ENCODE measurements at places on chromosomes 12 and 14. TPM values are rescaled to one million over a fixed set of nuclear protein-coding genes. Genes with fewer than 3 reads are reported as not detected.

NKX2-1 gene
- not detected for total RNA-seq

FGF23 gene
- total RNA-seq = not detected

STXBP6 gene
- not detected for total RNA-seq

TSPAN11 gene
- total RNA-seq = not detected

SDR9C7 gene
- total RNA-seq = not detected

KCNK10 gene
- total RNA-seq = not detected

GNG2 gene
- total RNA-seq = 106 TPM

MAP3K9 gene
- total RNA-seq = 5.9 TPM

DEPDC4 gene
- total RNA-seq = 0.74 TPM

NEUROD4 gene
- total RNA-seq = 0.11 TPM

MLF2 gene
- total RNA-seq = 119 TPM

APOF gene
- total RNA-seq = not detected

NYNRIN gene
- 0.10 TPM for total RNA-seq

ALDH2 gene
- 0.46 TPM for total RNA-seq

GPD1 gene
- 1.5 TPM for total RNA-seq

PMCH gene
- not detected for total RNA-seq

DPF3 gene
- total RNA-seq = 0.24 TPM

JAG2 gene
- total RNA-seq = 4.4 TPM

KRT1 gene
- total RNA-seq = not detected

CIDEB gene
- 29.8 TPM for total RNA-seq

ETNK1 gene
- 77.9 TPM for total RNA-seq

PZP gene
- not detected for total RNA-seq

Measured in naive thymus-derived CD4-positive, alpha-beta T cell (primary cell).